Muscle of back (tissue), 13 donors: ENCODE measurements at places on chromosomes 7 and 10. TPM values are rescaled to one million over a fixed set of nuclear protein-coding genes. Genes with fewer than 3 reads are reported as not detected.
A peak's percentile ranks its signal among the peaks of the same experiment; 100 is the strongest.

The KIAA1549 gene
- 9.9 TPM for polyA plus RNA-seq

GRCh38 chr10:91541481-91541880, 91.4 kb downstream of the PPP1R3C start:
- peak; percentile 79 for DNase-seq

DNA sequence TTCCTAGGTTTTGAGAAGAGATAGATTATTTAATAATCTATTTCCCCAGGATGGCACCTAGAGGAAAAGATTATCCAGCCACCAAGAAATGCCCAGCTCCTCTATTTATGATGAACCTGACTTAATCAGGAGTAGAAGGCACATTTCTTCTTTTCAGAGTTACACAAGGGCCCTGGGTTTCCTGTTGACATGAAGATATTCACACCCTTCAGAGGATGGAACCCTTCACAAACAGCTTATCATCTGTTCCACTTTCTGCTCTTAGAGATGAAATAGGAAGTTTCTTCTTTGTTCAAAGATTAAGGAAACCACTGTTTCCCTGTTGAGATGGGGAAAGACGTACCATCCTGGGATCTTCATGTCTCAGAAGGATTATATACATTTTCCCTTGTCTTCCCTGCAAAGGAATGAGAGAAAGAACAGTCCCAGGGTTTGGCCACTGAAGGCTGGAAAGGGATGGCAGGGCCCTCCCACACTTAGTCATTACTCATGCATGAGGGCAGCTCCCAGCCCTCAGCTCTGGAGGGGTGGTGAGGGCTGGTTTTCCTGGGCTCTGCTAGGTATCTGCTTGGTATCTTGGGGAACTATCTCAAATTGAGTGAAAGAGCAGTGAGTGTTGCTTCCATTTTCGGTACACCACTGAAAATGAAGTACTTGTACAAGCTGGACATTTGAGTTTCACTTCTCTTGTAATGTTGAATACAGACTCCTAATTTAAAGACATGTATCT, 64.0 kb downstream of the MTPAP start:
- peak; percentile 7 for DNase-seq

The GRM3 gene
- polyA plus RNA-seq, result 0.12 TPM

- no peak for DNase-seq
These were observed 1.4 kb downstream of the LARP4B start for GRCh38 chr10:929960-930624.
